ENCODE measurements at places on chromosomes 12 and 14. TPM values are rescaled to one million over a fixed set of nuclear protein-coding genes. Genes with fewer than 3 reads are reported as not detected.
A peak's percentile ranks its signal among the peaks of the same experiment; 100 is the strongest.

The CGRRF1 gene
- 11.2 TPM for total RNA-seq

The BICDL1 gene
- 1.0 TPM for total RNA-seq

The RPL41 gene
- 3,475 TPM for total RNA-seq

The TMPRSS12 gene
- not detected for total RNA-seq

The MANSC4 gene
- total RNA-seq = not detected

The GLIPR1L1 gene
- not detected for total RNA-seq

The PLA2G1B gene
- not detected for total RNA-seq

The TRIM9 gene
- total RNA-seq = 9.8 TPM

The FGF23 gene
- not detected for total RNA-seq

DNA sequence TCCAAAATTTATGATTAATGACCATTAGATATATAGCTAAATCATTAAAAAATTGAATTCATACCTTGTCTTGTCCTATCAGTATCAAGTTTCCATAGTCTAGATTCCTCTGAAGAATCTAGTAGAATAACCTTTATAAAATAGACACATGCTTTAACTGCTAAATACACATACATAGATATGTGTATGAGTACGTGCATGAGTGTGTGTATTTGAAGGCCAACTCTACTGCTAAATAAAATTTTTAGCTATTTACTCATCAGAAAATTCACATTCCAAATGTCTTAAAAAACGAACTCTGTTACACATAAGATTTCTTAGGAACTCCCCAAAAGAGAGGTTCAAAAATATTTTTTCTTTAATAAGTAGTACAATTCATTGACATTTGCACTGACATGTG is 233.0 kb downstream of the SSPN start:
- peaks cover 4% of the 10 kb centered on the region for H3K4me1 ChIP-seq
- DNase-seq = no peak
- no peak overlapping the region for H3K4me3 ChIP-seq
- no peaks in the 10 kb centered on the region for H3K27me3 ChIP-seq
- H3K27ac ChIP-seq = no peak overlapping the region

GRCh38 chr12:75819512-75819911 is 212.1 kb downstream of the PHLDA1 start:
- DNase-seq = no peak
- H3K36me3 ChIP-seq = no peaks in the 10 kb centered on the region
- no peak overlapping the region for H3K27ac ChIP-seq
- peaks cover 23% of the 10 kb centered on the region for H3K4me1 ChIP-seq
- no peak overlapping the region for H3K4me3 ChIP-seq

DNA sequence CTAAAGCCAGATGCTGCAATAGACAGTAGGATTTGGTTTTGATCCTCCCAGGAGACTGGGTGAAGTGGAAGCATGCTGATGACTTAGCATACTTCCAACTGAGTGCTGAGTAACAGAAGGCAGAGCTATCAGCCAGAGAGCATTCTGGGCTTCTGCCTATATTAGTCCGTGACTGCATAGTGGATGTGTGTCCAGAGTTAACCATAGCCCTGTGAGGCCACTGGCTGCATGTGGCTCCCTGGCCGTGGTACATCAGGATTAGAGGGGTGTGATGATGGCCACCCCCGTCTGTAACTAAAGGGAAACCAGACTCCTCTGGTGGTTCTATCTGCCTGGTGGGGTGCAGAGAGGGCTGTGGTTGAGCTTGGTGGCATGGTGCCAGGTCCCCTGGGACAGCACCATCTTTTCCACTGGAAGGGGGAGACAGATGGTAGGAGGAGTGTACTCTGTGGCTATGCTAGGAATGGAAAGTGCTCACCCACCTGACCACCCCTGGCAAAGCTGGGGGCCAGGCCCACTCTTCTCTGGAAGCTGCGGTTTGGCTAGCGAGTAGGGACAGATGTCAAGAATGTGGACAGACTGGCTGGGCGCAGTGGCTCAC is 27.4 kb downstream of the ABCD4 start:
- H3K4me1 ChIP-seq = peaks cover 8% of the 10 kb centered on the region
- no peaks in the 10 kb centered on the region for H3K36me3 ChIP-seq
- no peak overlapping the region for H3K4me3 ChIP-seq
- DNase-seq = peak; percentile 78
- peak overlapping the region; percentile 31 for H3K27ac ChIP-seq

DNA sequence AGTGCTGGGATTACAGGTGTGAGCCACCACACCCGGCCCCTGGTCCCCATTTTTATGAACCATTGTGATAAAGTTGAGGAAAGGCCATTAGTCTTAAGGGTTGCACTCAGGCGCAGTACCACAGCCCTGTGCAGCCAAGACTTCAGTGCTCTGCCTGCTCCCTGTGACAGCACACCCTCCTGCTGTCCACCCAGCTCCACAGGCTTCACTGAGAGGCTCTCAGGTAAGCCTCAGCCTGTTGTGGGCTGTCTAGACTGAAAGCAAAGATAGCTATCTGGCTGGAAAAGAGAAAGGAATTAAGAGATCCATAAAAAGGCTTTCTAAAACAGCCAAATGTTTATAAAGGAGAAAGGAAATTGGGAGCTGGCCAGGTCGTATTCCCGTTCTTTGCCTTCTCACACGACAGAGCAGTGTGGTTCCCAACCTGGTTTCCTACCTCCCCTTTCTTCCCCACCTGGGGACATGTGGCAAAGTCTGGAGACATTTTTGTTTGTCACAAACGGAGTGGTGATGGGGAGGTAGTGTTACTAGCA is 19.1 kb upstream of the DNM1L start:
- no peak overlapping the region for H3K27ac ChIP-seq
- no peaks in the 10 kb centered on the region for H3K36me3 ChIP-seq
- H3K27me3 ChIP-seq = no peaks in the 10 kb centered on the region
- H3K4me3 ChIP-seq = no peak overlapping the region
- no peaks in the 10 kb centered on the region for H3K4me1 ChIP-seq

GRCh38 chr12:90991952-90992465 is 12.8 kb downstream of the EPYC start:
- no peak for DNase-seq
- H3K4me1 ChIP-seq = no peaks in the 10 kb centered on the region
- no peaks in the 10 kb centered on the region for H3K27me3 ChIP-seq
- no peaks in the 10 kb centered on the region for H3K36me3 ChIP-seq

DNA sequence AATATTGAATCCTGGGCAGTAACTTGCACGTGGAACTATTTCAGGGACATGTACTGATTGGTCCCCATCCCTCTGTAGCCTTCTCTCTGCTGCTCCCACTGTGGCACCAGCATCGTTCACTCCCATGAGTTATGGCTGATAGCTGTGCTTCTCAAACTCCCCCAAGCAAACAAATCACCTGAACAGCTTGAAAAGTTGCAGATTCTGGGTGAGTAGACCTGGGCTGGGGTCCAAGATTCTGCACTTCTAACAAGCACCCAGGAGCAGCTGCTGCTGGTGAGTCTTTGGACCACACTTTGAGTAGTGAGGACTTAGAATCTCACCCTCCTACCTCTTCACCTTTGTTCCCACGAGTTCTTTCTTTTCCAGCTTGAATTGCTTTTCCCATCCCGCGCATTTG is 49.4 kb upstream of the ZFP36L1 start:
- H3K4me1 ChIP-seq = no peaks in the 10 kb centered on the region
- H3K27ac ChIP-seq = no peak overlapping the region
- H3K4me3 ChIP-seq = no peak overlapping the region
- DNase-seq = no peak
- no peaks in the 10 kb centered on the region for H3K27me3 ChIP-seq

DNA sequence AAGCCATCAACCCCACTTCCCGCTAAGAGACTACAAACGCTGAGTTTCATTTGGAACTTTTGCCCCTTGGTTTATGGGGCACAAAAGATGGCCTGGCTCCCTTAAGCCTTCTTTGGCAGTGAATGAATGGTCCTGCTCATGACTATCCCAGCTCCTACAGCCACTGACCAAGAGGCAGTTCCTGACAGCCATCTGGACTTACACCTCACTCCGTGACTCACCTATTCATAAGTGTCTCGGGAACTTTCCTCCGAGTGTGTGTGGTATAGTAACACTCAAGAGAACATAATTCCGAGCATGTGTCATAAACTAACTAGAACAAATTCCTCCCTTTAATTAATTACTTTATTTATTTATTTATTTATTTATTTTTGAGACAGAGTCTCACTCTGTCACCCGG is 51.9 kb upstream of the NUDT4 start:
- H3K4me1 ChIP-seq = no peaks in the 10 kb centered on the region
- no peak overlapping the region for H3K27ac ChIP-seq
- H3K36me3 ChIP-seq = no peaks in the 10 kb centered on the region
- DNase-seq = no peak
- no peaks in the 10 kb centered on the region for H3K27me3 ChIP-seq
- H3K4me3 ChIP-seq = no peak overlapping the region

GRCh38 chr12:124898200-124898922 is 16.1 kb downstream of the UBC start:
- H3K36me3 ChIP-seq = no peaks in the 10 kb centered on the region
- peak; percentile 85 for DNase-seq
- peak overlapping the region; percentile 46 for H3K4me3 ChIP-seq
- H3K27ac ChIP-seq = peak overlapping the region; percentile 37

DNA sequence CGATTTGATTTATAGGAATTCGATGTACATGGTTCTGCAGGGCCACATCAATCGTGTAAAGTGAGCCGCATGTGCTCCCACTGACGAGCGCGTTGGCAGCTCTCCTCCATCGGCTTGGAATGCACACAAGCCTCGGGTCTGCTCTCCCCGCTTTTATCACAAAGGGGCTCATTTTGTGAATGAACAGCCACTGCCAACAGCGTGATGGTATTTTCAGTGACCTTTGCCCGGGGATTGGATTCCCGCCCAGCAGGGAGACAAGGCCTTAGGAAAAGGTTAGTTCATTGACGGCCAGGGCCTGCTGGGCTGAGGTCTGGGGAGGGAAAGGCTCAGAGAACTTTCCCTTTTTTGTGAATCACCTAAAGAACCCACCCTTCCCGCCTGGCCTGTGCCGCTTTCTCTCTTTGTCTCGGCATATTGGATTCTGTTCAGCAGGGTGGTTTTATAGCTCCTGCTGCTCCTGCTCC is 232.1 kb downstream of the MSRB3 start:
- H3K27me3 ChIP-seq = no peaks in the 10 kb centered on the region
- peaks cover 23% of the 10 kb centered on the region for H3K4me1 ChIP-seq
- H3K27ac ChIP-seq = peak overlapping the region; percentile 57
- DNase-seq = peak; percentile 72
- no peaks in the 10 kb centered on the region for H3K36me3 ChIP-seq
- peak overlapping the region; percentile 11 for H3K4me3 ChIP-seq

DNA sequence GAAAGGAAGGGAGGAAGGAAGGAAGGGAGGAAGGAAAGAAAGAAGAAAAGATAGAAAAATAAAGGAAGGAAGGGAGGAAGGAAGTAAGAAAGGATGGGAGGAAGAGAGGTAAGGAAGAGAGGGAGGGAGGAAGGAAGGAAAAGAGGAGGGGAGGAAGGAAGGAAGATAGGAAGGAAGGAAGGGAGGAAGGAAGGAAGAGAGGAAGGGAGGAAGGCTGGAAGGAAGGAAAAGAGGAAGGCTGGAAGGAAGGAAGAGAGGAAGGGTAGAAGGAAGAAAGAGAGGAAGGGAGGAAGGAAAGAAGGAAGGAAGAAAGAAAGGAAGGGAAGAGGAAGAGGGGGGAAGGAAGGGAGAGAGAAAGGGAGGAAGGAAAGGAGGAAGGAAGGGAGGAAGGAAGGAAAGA is 12.8 kb upstream of the WIF1 start:
- H3K4me3 ChIP-seq = no peak overlapping the region
- peaks cover 42% of the 10 kb centered on the region for H3K27me3 ChIP-seq
- no peak for DNase-seq
- H3K4me1 ChIP-seq = peaks cover 5% of the 10 kb centered on the region
- no peak overlapping the region for H3K27ac ChIP-seq

GRCh38 chr14:88473791-88474190 is 81.0 kb downstream of the PTPN21 start:
- no peak overlapping the region for H3K27ac ChIP-seq
- H3K27me3 ChIP-seq = no peaks in the 10 kb centered on the region
- no peak for DNase-seq
- H3K36me3 ChIP-seq = no peaks in the 10 kb centered on the region
- no peaks in the 10 kb centered on the region for H3K4me1 ChIP-seq
- no peak overlapping the region for H3K4me3 ChIP-seq

DNA sequence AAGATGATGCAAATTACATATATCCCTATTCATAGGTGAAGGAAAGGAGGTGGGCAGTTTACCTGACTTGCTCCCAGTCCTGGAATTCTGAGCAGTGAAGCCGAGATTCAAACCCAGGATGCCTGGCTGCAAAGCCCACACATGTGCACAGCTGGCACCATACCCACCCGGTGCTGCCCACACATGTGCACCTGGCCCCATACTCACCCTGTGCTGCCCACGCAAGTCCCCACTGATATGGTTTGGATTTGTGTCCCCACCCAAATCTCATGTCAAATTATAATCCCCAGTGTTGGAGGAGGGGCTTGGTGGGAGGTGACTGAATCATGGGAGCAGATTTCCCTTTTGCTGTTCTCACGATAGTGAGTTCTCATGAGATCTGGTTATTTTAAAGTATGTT is 179.2 kb upstream of the C14orf180 start:
- no peak overlapping the region for H3K4me3 ChIP-seq
- no peaks in the 10 kb centered on the region for H3K4me1 ChIP-seq
- no peak for DNase-seq
- no peak overlapping the region for H3K27ac ChIP-seq

- no peak overlapping the region for H3K4me3 ChIP-seq
- H3K27me3 ChIP-seq = no peaks in the 10 kb centered on the region
- no peaks in the 10 kb centered on the region for H3K4me1 ChIP-seq
- DNase-seq = peak; percentile 9
These were observed 55.6 kb downstream of the LGMN start for GRCh38 chr14:92692822-92693226.

- no peak overlapping the region for H3K27ac ChIP-seq
- no peak overlapping the region for H3K4me3 ChIP-seq
- peaks cover 13% of the 10 kb centered on the region for H3K4me1 ChIP-seq
- H3K36me3 ChIP-seq = no peaks in the 10 kb centered on the region
- no peaks in the 10 kb centered on the region for H3K27me3 ChIP-seq
- peak; percentile 83 for DNase-seq
These were observed 57.2 kb upstream of the AEBP2 start for GRCh38 chr12:19382111-19382526.
